Activated CD4-positive, alpha-beta T cell treated with anti-CD3 and anti-CD28 coated beads, Interleukin-2, amount 10 ng/mL, durations not matched to agents 7 days and 5 days (primary cell): ENCODE measurements at places on chromosomes 7 and 10. TPM values are rescaled to one million over a fixed set of nuclear protein-coding genes. Genes with fewer than 3 reads are reported as not detected.

AKR1C8 gene
- total RNA-seq, result 0.27 TPM

DNA sequence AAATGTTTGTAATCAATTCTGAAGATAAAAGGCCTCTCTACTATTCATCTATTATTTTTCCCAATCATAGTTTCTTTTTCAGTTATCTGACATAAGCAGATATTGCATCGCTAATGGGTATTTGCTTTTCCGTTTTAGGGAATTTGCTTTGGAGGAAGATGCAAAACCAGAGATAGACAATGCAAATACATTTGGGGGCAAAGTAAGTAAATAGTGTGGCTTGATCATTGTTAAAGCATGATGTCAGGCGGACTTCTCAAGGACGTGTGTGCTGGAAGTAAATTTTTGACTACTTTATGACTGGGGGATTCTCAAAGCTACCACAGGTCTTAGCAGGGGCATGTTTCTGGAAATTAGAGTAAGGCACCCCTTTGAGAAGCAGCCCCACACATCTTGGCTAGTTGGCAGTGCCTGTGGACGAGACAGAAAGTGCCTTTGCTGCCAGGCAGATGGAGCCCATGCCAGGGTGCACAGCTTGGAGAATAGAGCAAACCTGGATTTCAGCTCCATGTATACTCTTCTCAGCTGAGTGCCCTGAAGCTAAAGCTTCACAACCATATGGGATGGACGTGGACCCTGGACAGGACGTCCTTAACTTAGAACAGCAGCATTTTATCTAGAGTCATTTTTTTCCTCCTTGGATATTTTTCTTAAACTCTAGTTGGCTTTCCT is 68.6 kb downstream of the SRI start:
- no peak for DNase-seq

ADAM8 gene
- total RNA-seq, result 123 TPM

NEUROD6 gene
- not detected for total RNA-seq

- no peak for DNase-seq
Observed at GRCh38 chr7:47576866-47577306, 5.0 kb downstream of the TNS3 start.

DNA sequence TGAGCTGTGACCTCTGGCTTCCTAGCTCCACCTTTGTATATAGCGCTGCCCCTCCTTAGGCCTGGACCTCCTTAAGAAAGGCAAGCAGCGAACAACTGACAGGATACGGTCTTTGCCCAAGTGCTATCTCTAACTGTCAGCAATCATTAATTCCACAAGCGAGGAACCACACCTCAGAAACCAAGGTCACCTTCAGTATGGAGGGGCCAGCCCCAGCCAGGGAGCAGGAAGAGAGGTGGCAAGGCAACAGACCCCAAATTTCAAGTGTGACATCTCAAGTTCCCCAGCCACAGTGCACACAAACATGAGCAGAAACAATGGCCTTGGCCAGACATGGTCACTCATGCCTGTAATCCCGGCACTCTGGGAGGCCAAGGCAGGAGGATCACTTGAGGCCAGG is 4.8 kb upstream of the AOC1 start:
- no peak for DNase-seq

DNA sequence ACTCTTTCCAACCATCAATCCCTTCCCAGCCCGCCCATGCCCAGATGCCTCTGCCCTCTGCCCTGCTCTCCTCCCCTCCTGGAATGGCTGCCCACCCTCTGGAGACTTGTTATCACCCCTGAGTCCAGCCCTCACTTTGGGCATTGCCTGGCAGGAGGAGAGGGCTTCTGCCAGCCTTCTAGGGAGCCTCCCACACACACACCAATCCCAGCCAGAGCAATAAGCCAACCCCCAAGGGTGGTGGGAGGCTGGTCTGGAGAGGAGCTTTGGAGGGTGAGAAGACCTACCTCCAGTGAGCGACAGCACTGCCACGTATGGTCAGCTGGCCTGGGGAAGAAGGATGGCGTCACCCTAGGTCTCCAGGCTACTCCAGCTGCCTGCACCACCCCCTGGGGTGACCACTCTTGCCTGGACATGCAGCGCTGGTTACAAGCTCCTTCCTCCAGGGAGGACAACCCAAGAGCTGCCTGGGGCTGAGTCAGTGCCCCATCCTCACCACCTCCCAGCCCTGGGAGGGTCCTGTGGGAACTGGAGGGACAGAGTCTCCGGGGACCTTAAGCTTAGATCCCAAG is 8.4 kb downstream of the C10orf105 start:
- no peak for DNase-seq

GRCh38 chr10:110566472-110567200 is 859 bp upstream of the SMC3 start:
- no peak for DNase-seq
